ENCODE measurements at places on chromosomes 2 and 18.
A peak's percentile ranks its signal among the peaks of the same experiment; 100 is the strongest.

- DNase-seq: no peak
These were observed 247.1 kb downstream of the OSR1 start for GRCh38 chr2:19111354-19111753.

DNA sequence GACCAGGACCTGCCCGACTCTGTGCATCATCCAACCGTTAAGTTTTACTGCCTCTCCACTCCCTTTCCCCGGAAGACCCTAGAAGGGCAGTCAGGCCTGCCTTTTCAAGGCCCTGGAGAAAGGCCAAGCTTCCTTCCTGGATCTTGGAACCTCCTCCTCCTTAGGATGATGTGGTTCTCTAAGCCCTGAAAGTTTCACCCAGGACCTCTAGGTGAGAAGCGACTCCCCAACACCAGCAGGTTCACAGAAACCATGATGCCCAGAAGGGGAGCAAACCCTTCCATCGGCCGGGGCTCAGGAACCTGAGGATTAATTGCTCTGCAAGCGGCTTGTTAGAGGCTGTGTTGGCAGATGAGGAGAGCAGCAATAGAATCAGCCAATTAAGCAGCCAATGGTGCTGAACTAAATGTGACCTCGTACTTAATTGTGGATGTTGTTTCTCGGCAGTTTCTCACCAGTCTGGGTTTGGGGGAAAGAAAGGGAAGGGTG, 94.2 kb upstream of the FZD7 start:
- DNase-seq: no peak

DNA sequence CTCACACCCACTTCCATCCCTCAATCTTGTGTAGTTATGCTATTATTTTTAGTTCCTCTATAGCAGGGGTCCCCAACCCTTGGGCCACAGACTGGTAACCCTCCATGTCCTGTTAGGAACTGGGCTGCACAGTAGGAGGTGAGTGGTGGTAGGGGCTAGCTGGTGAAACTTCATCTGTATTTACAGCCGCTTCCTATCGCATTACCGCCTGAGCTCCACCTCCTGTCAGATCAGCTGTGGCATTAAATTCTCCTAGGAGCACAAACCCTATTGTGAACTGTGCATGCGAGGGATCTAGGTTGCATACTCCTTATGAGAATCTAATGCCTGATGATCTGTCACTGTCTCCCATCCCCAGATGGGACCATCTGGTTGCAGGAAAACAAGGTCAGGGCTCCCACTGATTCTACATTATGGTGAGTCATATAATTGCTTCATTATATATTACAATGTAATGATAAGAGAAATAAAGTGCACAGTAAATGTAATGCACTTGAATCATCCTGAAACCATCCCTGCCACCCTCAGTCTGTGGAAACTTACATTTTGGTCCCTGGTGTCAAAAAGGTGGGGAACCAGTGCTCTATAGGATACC, 1.6 kb upstream of the RAB11FIP5 start:
- no peak for DNase-seq

- DNase-seq: no peak
These were observed 128.2 kb downstream of the KCNH7 start for GRCh38 chr2:162710287-162710890.

GRCh38 chr18:21602299-21602587, 1.7 kb upstream of the ESCO1 start:
- DNase-seq: peak; percentile 15

Measured in stimulated activated naive CD8-positive, alpha-beta T cell treated with anti-CD3 and anti-CD28 coated beads, Interleukin-15, Interleukin-2, amounts not matched to agents 100 U/mL and 50 U/mL, for 24 hours (primary cell).